ENCODE measurements at places on chromosomes 1 and 21.

DNA sequence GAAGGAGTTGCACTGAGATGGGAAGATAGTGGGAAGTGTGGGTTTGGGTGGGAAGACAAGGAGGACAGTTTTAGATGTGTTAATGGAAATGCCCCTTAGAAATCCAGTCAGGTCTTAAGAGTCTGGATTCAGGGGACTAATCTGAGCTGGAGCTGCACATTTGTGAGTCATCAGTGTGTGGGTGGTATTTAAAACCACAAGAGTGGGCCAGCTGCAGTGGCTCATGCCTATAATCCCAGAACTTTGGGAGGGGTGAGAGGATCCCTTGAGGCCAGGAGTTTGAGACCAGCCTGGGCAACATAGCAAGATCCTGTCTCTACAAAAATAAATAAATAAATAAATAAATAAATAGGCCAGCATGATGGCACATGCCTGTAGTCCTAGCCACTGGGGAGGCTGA is 40.9 kb upstream of the SLC6A9 start:
- DNase-seq = peak; percentile 66

DNA sequence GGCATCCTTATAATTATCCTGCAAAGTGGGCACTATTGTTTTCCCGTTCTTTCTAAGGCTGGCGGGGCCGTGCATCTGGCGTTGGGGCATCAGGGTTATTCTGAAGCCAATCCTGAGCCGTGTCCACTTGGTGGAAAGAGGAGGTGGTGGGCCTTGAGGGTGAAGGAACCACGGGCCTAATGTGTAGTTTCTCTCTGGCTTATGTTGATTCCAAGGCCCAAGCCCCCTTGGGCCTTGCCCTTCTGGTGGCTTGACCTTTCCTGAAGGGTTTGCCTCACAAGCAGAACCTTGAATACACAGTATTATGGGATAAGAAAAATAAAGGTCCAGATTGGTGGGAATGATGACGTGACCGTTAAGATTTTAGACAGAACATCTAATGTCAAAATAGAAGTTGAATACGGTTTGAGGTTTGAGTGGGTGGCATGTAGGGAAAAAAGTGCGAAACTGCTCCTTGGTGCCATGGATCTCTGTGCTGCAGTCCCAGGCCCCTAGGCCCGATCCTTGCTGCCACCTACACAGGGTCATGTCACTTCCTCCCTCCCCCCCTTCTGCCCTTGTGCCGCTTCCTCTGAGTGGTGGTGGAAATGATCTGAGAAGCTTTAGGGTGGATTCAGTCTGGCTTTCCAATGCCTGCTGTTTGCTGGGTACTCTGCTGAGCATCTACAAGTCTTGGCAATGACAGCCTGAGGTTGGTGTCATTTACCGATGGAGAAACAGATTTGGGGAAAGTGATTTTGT is 90.5 kb downstream of the PRDM2 start:
- DNase-seq = no peak

DNA sequence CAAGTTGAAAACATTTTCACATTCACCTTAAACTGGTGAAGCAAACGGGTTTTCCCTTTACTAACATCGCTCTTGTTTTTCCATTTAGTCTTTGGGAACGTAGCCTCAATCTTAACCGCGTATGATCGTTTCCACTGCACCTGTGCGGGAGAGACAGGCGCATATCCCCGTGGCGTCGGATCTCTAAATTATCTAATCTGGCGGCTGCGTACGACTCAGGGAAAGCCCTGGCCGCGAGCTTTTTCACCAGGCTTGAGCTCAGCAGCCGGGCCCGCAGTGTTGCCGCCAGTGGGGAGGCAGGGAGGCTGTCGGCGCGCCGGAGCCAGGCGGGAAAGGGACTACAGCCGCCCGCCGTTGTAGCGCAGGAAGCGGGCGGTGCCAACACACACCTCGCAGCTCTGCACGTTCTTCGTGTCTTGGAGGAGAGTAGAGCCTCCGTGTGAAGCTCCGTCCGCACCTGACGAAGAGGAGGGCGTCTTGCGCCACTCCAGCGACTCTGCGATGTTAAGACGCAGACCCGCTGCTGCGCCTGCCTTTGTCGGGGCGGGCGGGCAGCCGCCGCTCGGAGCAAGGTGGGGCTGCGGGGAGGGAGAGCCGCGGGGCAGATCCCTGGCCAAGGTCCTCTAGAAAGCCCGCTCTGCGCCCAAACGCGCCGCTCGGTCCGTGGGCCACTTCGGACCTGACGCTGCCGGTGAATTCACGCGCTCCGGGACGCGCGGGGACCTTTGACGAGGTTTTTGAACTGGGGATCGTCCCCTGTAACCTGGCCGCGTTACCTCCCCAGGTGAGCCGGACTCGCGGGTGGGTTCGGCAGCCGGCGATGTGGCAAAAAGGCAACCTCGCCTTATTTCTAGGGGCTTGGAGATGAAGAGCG is 18.5 kb upstream of the TBX15 start:
- DNase-seq = no peak

GRCh38 chr1:196477262-196477661 is 131.0 kb downstream of the KCNT2 start:
- no peak for DNase-seq

DNA sequence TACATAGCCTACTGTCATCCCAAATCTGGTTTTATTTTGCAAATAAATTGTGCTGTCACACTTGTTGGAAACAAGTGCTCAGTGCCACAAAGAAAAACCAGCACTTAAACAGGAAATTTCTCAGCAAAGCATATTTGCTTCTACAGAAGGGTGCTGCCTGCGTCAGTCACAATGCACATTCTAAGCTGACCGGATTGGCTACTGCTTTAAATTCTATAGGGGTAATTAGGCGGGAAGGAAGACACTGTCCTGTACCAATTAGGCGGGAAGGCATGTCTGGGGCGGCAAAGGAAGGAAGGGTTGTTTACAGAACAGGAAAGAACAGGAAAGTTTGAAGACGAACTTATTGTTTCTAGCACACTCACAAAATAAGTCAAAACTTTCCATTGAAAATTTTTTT is 2.8 kb downstream of the IFI16 start:
- no peak for DNase-seq

DNA sequence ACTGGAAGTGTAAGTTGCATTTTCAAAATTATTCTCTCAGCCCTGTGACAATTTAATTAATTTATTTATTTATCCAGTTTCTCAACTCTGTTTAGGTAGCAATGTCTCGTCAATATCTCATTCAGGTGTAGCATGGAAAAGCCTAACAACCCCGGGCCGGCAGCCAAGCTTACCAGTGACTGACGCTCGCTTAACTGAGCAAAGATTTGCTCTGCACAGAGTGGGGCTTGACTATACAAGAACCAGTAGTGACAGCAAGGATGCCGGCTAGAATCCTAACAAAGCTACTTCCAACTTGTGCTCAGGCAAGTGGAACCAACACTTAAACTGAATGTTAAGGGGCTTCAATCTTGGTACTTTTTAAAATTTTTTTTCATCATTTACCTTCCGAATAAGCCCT is 80.9 kb upstream of the ESRRG start:
- DNase-seq = no peak

GRCh38 chr1:17452686-17453085 is 13.2 kb upstream of the RCC2 start:
- no peak for DNase-seq

- no peak for DNase-seq
These were observed 7.7 kb downstream of the CGN start for GRCh38 chr1:151518936-151519335.

DNA sequence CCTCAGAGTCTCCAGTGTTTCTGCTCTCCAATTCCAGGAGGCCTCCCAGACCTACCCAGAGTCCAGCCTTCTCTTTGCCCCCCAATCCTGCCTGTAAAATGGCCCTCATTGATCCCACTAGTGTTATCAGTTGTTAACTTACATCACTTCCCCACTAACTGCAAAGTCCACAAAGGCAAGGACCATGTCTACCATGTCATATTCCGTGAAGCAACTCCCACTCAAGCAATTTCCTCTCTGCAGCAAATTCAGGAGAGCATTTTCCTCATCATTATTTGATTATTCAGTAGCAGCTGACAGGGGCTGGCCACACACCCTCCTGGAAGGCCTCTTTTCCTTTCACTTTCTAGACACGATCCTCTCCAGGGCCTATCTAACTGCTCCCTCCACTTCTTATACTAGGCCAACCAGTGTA is 153.5 kb downstream of the RERE start:
- DNase-seq = no peak

DNA sequence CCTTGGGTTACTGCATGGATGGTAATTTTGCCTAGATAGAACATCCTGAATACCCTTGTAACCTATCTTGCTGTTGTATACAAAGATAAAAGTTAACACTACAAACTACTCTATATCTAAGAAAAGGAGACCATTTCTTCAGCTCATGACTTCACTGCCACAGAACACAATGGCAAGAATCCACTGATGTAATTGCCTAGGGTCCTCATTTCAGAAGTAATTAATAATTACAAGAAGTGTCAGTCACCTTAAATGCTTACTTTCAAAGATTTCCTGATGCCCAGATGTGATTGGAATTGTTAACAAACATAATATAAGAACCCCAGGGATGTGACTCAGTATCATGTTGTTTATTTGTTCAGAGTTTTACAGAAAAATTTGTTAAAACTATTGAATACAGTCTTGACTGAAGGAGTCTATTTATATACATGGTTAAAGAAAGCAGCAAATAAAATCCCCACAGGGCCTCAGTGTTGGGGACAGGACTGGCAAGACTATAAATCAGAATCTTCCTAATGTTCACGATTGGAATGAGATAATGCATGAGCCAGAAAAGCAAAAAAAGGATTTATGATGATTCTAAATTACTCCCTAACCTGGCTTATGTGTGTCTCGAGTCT is 83.9 kb downstream of the CRB1 start:
- DNase-seq = no peak

DNA sequence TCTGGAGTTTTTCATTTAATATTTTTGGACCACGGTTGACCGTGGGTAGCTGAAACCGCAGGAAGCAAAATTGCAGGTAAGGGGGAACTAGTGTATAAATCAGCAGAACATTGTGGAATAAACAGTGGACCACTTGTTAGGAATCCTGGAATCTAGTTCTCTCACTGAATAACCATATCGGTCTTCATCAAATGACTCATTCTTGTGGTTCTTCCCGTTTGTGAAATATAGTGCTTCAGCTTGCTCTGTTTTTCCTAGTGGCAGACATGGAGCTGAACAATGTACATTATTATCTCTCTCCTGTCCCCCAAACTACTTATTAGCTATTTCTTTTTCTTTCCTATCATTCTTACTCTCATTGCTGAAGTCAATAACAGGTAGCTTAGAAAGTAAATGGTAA is 61.9 kb downstream of the HSPA13 start:
- DNase-seq = no peak

GRCh38 chr1:174534789-174535188 is 87.0 kb downstream of the GPR52 start:
- no peak for DNase-seq

DNA sequence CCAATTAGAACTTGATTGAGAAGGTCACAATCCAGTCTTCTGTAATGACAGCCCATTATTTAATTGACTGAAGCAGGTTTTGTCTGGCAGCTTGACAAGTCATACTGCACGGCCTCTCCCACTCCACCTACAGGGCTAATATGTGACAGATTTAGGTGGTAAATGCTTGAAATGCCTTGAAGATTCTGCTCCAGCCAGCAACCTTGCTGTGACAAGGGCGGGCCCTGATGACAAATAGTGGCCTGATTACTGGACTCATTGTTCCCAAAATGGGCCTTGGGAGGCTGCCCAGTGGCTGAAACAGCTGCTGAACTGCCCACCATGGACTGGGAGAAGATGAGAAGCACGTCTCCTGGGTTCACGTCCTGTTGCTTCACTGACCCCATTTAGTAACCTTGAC is 30.0 kb upstream of the CRNN start:
- no peak for DNase-seq

- no peak for DNase-seq
These were observed 3.0 kb downstream of the ANKRD45 start for GRCh38 chr1:173666646-173667045.

DNA sequence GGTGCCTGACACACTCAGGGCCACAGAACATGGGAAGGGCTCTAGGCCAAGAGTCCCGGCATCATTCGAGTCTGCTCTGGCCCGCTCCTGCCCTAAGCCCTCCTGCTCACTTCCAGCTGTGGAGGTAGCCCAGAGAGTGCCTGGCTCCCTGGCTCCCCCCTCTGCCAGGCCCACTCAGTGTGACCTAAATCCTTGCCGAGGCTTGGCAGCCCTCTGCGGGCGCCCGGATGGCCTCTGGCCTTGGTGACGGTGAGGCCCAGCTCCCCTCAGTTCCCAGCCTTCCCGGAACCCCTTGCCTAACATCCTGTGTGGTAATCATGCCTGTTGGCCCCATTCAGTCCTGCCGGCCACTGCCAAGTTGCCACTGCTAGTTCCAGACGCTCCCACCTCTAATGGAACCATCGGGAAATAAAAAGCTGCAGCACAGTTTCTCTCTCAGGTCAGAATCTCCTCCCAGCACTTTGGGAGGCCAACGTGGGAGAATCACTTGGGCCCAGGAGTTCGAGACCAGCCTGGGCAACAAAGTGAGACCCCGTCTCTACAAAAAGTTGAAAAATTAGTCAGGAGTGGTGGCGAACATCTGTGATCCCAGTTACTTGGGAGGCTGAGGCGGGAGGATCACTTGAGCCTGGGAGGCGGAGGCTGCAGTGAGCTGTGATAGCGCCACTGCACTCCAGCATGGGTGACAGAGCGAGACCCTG is 1.2 kb upstream of the H6PD start:
- no peak for DNase-seq

DNA sequence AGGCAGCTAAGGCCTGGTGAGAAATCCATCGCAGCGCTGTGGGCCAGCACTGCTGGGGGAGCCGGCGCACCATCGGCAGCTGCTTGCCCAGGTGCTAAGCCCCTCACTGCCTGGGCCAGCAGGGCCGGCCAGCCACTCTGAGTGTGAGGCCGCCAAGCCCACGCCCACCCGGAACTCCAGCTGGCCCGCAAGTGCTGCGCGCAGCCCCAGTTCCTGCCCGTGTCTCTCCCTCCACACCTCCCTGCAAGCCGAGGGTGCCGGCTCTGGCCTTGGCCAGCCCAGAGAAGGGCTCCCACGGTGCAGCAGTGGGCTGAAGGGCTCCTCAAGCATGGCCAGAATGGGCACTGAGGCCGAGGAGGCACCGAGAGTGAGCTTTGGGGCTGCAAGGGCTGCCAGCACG is 64.4 kb downstream of the EBNA1BP2 start:
- DNase-seq = no peak

DNA sequence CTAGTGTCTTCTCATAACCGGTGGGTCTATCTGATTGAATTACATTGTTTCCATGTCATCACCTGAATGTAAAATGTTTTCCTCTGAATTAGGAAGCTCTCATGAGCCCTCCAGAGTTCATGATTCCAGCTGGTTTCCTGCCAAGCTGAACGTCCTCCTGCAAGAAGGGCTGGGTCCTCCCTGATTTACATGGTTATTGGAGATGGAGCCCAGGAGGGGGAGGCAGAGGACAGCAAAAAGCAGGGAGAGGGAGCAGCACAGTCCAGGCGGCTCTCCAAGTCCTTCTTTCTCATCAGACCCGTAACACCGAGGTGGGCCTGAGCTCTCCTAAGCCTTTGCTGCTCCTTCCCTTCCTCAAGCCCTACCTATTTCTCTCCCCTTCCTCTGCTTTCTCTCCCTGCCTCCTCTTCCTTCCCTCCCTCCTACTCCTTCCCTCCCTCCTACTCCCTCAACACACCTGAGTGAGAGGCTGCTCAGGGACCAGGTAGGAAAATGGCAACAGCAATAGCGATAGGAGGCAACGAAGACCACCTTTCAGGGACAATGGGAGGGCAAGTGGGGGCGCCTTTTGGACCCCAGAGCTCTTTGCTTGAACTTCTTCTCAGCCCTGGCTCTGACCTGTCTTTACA is 265.9 kb downstream of the PRDM2 start:
- DNase-seq = peak; percentile 6

GRCh38 chr1:95370691-95371562 is 136.9 kb downstream of the RWDD3 start:
- DNase-seq = no peak

- no peak for DNase-seq
These were observed 26.9 kb upstream of the H6PD start for GRCh38 chr1:9207715-9208114.

- DNase-seq = no peak
These were observed 21.4 kb downstream of the SLC2A1 start for GRCh38 chr1:42937141-42937696.
